ENCODE measurements at places on chromosomes 6 and 20.

GRCh38 chr6:3273707-3274521 is 15.2 kb downstream of the PSMG4 start:
- DNase-seq = no peak

GRCh38 chr20:35134472-35134871 is 12.7 kb downstream of the EDEM2 start:
- DNase-seq = no peak

- DNase-seq = no peak
Observed at GRCh38 chr6:135002974-135003703, 51.5 kb downstream of the HBS1L start.

- no peak for DNase-seq
Observed at GRCh38 chr6:136415351-136416007, 125.8 kb upstream of the BCLAF1 start.

DNA sequence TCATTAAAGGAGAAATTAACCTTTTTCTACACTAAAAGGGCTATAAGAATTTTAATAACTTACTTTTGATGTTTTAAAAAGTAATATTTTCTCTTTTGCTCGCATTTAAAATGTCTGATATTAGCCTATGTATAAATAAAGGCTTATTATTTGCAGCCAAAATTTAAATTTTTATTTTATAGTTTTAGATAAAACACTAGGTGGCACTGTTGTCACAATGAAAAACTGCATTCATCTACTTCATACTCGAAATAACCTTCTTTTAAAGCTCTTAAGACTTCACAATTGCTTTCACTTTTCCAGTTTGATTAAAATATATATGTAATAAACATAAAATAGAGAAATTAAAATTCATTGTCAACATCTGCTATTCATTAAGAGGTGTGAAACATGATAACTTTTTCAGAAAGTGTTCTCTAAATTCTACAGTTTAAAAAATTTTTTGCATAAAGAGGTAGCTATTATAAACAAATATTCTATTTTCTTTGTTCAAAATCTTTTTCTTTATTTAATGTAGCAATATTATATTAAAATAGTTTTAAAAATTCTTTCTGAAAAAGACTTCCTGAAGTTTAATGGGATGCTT is 78.8 kb upstream of the DEFB112 start:
- DNase-seq = no peak

DNA sequence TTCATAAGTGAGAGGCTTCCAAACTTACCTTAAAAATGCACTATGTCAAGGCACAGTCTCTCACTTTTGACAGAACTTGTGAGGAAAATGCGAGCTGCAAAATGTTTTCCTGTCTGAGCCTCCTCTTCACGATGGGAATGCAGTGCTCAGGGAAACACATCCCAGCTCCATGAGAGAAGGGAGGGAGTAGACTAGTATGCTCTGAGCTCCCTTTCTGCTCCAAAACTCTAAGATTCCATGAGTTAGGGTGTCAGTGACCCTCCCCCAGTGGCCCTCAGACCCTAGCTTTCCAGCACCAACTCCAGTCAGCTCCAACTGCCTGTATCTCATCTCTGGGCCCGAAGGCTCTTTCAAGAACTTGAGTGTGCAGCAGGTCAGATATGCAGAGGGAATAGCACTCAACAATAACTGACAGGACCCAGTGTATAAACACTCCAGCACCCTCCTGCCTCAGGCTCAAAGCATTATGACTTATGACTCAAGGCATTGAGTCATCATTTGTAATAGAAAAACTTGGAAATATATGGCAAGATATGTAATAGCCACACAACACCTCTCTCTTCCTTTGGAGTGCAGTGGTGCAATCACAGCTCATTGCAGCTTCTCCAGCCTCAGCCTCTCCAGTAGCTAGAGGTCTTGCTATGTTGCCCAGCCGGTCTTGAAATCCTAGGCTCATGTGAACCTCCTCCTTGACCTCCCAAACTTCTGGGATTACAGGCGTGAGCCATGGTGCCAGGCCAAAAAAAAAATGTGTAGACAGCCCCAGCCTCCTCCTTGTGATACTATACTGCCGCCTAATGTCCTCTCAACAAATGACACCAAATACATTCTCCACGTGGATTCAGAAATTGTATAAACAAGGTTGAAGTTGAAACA is 16.7 kb upstream of the ENTPD6 start:
- no peak for DNase-seq

DNA sequence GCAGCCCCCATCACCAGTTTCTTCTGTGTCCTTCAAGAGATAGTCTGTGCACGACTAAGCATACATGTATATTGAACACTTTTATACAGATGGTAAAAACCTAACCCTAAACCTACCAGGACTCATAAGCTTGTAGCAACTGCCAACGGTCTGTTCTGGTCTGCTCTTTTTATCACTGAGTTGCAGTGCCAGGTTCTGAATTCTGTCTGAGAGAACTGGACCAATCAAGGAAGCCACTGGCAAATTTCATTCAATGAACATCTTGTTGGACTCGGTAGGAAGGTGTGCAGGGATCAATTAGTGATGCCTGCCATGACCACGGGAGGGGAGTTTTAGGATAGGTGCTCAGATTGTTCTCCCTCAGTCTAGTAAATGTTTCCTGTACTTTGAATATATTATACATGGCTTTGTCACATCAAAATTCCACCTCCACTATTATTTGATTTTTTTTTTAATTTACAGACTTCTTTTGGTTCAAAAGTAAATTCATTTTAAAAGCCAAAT is 146.8 kb downstream of the EYA2 start:
- DNase-seq = no peak

DNA sequence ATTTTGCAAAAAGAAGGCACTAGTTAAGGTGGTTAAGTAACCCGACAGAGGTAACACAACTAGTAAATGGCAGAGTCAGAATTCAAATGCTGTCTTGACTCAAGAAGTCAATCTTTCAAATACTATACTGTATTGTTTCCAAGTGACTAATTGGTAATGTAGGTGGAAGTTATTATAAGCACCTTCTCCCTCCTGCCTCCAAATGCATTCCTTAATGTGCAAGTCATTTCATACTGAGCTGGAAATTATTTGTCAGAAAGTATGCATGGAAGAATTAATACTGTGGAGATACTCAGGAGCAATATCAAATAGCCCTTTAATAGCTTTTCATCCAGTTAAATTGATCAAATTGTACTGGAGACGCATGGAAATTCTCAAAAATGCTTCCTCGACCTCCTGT is 579.1 kb downstream of the DOK5 start:
- no peak for DNase-seq

GRCh38 chr6:121730616-121731015 is 295.2 kb downstream of the GJA1 start:
- no peak for DNase-seq

DNA sequence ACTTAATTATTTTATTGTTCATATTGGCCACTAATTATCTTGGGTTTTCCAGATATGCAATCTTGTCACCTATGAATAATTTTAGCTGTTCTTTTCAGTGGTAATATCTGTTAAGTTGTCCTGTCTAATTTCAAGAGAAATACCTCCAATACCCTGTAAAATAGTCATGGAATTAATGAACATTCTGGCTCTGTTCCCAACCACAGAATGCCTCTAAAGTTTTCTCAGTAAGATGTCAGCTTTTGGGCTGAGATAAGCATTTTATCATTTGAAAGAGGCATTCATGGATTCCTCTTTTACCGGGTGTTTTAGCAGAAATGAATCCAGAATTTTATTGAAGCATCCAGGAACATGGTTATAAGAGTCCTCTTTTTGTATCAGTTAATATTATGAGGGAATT is 109.3 kb downstream of the WDR27 start:
- DNase-seq = no peak

GRCh38 chr6:110816677-110817076 is 1.4 kb upstream of the CDK19 start:
- no peak for DNase-seq

- no peak for DNase-seq
Observed at GRCh38 chr20:10642856-10643559, 30.8 kb downstream of the JAG1 start.

DNA sequence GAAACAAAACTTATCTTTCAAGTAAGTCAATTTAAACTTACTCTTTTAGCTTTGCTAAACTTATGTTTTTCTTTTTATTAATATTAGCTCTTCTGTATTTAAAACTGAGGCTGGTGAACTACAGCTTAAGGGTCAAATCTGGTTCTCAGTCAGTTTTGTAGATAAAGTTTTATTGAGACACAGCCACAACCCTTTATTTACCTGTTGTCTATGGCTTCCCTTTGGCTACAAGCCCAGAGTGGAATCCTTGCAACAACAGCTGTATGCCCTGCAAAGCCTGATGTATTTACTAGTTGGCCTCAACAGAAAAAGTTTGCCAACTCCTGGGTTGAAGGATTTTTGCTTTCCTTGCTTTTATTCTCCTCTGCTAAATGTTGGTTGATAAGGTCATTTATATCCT is 491.4 kb upstream of the RNF217 start:
- no peak for DNase-seq

DNA sequence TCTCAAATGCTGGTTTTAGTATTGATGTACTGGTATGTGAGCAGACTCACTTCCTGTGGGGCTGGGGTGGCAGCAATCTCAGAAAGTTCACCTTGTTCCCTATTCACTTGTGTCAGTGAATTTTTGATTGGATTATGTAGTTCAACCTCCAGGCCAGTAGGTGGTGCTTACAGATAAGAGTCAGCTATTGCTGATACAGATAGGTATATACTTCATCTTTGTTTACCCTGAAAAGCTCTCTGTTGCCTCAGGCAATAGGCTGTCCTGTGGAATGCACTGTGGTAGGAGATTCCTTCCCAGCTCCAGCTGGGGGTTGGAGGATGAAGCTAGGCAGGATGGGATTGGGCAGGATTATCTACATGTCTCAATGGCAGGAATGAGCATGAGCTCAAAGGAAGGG is 851.2 kb upstream of the EYS start:
- DNase-seq = no peak

- no peak for DNase-seq
Observed at GRCh38 chr6:90440586-90441283, 144.1 kb upstream of the BACH2 start.

Measured in activated naive CD8-positive, alpha-beta T cell treated with anti-CD3 and anti-CD28 coated beads, Interleukin-2, amount 50 U/mL, for 16 hours (primary cell).